ENCODE measurements at places on chromosomes 6 and 20. TPM values are rescaled to one million over a fixed set of nuclear protein-coding genes. Genes with fewer than 3 reads are reported as not detected.

TTI1 gene
- 35.5 TPM for total RNA-seq

DNA sequence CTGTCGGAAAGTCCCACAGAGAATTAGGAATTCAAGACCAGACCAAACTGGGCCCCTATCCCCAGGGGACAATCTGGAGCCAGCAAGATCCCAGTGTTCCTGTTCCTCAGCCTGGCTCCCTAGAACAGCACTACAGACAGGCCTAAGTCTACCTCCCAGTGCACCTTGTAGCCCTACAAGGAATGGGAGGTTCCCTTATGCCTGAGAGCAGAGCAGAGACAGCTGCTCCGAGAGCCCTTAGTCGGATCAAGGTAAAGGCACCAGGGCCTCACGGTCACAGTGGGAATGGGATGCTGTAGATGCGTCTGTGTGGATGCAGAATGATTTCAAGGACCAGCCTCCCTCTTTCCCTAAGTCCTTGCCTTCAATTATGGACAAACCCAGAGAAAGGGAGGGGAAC is 204.5 kb upstream of the STXBP5 start:
- DNase-seq, result no peak

SGK2 gene
- total RNA-seq, result 0.18 TPM

SYNGAP1 gene
- total RNA-seq, result 23.4 TPM

- no peak for DNase-seq
Observed at GRCh38 chr20:42118409-42119125, 500.4 kb upstream of the CHD6 start.

GRCh38 chr6:160202411-160202810 is 56.2 kb downstream of the SLC22A2 start:
- DNase-seq, result no peak

TIAM2 gene
- 11.0 TPM for total RNA-seq

- no peak for DNase-seq
Observed at GRCh38 chr6:126086560-126086959, 100.2 kb downstream of the TRMT11 start.

DNA sequence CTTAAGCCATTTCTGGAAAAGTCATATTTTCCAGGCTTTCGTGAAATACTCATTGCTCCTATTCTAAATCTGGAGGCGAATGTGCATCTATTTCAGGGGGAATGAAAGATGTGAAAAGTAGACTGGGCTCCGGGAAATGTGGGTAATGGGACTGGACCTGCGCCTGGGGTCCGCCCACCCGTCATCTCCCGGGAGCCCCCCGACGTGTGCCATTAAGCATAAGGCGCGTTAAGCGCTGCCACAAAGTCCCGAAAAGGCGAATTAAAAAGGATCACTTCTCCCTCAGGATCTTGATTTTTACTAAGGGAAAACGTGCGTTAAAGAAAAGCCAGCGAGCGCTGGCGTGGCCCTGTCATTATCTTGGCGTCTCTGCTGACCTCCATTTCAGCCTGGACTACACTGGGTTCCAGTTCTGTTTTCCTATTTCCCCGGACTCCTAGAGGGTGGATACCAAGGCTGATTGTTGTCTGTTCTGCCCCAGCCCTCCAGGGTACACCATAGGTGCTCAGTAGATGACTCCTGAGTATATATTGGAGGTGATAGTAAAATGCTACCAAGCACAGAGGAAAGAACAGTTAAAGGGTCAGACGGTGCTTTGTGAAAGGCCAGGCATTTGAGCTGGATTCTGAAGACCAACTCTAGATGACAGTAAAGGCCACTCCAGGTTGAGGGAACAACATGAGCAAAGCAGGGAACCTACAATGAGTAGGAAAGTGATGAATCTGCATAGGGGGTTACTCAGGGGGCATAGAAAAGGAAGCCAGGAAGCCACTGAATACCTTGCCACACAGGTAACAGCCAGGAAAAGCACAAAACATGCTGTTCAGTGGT is 89.2 kb upstream of the ARID1B start:
- DNase-seq, result no peak

- DNase-seq, result no peak
Observed at GRCh38 chr6:128512296-128512695, 8.1 kb downstream of the PTPRK start.

DNA sequence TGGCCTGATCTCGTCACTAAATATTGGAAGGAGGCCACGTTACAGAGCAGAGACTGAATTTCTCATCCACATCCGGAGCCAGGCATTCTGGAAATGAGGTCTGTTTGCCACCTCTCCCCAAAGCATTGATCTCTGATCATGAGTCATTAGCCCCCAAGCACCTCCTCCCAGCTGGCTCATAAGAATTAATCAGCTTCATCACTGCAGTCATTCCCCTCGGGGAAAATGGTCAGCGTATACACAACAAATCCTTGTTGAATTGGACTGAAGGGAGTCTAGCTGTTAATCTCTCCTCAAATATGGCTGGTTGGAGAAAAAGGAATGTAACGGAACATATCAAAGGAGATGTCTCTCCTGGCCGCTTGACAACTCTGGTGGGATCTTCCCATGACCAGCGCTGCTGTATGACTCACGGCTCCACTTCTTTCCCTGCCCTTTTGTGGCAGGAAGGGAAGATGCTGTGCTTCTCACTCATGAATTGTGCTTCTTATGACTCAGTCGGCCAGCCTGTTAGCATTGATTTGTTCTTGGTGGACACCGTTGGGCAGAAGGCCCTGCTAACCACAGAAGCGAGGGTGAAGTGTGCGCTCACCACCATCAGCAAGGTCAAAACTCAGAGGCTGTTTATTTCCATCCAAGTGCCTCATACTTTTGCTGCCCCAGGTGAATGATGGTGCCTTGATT is 76.7 kb downstream of the RNF182 start:
- no peak for DNase-seq

- DNase-seq, result no peak
Observed at GRCh38 chr6:7697820-7698623, 27.9 kb upstream of the BMP6 start.

MRAP2 gene
- not detected for total RNA-seq

GRCh38 chr6:159376516-159377158 is 207.4 kb downstream of the FNDC1 start:
- DNase-seq, result no peak

GHRH gene
- total RNA-seq, result not detected

DNA sequence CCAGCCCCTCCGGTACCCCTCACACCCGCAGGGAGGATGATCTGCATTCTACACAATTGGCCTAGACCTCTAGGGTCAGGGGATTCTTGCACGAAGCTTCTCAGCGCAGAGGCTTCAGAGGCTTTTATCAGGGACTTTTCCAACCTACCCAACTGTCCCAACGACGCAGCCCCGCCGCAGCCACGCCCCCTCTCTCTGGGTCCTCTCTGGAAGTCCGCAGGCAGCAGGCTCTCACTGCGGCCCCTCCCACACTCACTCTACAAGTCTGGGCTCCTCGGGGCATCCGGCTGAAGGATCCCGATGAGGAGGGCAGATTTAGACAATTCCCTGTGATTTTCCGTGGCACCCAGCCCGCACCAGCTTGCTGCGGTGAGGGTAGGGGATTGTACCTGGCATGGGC is 227.7 kb upstream of the RNF24 start:
- DNase-seq, result no peak

SLC35F1 gene
- 0.21 TPM for total RNA-seq

GRCh38 chr6:52180787-52181558 is 5.2 kb upstream of the IL17A start:
- DNase-seq, result no peak

TREML2 gene
- total RNA-seq, result 1.9 TPM

- no peak for DNase-seq
Observed at GRCh38 chr6:105785066-105785811, 300.9 kb upstream of the PRDM1 start.

ANKRD66 gene
- total RNA-seq, result not detected

METTL24 gene
- not detected for total RNA-seq

PRL gene
- total RNA-seq, result not detected

DNA sequence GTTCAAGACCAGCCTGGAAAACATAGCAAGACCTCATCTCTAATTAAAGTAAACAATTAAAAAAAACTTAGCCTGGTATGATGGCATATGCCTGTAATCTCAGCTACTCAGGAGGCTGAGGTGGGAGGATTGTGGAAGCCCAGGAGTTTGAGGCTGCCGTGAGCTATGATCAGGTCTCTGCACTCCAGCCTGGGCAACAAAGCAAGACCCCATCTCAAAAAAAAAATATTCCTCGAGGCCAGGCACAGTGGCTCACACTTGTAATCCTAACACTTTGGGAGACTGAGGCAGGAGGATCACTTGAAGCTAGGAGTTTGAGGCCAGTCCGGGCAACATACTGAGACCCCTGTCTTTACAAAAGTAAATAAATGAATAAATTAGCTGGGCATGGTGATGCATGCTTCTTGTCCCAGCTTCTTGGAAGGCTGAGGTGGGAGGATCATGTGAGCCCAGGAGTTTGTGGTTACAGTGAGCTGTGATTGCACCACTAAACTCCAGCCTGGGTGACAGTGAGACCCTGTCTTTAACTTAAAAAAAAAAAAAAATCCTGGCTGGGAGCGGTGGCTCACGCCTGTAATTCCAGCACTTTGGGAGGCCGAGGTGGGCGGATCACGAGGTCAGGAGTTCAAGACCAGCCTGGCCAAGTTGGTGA is 9.3 kb upstream of the C2 start:
- no peak for DNase-seq

DNA sequence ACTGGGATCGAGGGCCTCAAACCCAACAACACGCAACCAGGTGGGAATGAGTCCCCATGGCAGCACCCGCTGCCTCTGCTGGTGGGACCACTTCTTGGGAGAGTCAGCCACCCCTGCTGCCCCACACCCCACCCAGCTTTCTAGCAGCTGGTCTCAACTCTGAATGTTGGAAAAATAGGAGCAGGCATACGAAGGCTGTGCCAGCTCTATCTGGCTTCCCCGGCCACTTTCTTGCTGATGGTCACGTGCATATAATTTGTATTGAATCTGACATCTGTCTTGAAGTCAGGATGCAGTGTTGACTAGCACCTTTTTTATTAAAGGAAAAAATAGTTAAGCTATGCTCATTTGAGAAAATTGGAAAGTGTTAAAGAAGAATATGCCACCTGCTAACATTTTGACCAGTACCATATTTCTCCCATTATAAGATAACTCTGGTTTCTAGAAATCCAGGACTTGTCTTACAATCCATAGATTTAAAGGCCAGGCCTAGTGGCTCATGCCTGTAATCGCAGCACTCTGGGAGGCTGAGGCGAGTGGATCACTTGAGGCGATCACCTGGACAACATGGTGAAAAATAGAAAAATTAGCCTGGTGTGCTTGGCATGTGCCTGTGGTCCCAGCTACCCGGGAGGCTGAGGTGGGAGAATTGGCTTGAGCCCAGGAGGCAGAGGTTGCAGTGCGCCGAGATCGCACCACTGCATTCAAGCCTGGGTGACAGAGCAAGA is 26.9 kb upstream of the MAPRE1 start:
- DNase-seq, result no peak
